ENCODE measurements at places on chromosomes 12 and 14. TPM values are rescaled to one million over a fixed set of nuclear protein-coding genes. Genes with fewer than 3 reads are reported as not detected.
A peak's percentile ranks its signal among the peaks of the same experiment; 100 is the strongest.

- DNase-seq = no peak
Observed at GRCh38 chr14:60217713-60218112, 31.3 kb upstream of the PPM1A start.

GRCh38 chr14:30751646-30752416, 122.5 kb upstream of the COCH start:
- DNase-seq = no peak

The SIX1 gene
- total RNA-seq = not detected

The CYP46A1 gene
- total RNA-seq = 0.36 TPM

The KCNC2 gene
- not detected for total RNA-seq

The OTX2 gene
- not detected for total RNA-seq

The DNAJC22 gene
- total RNA-seq = not detected

- DNase-seq = no peak
Observed at GRCh38 chr12:3002646-3003045, 43.4 kb downstream of the TEAD4 start.

GRCh38 chr14:95136631-95137030, 20.7 kb downstream of the DICER1 start:
- DNase-seq = no peak

- DNase-seq = no peak
Observed at GRCh38 chr14:67573228-67574010, 26.6 kb downstream of the PIGH start.

The COX6A1 gene
- 144 TPM for total RNA-seq

GRCh38 chr12:19154686-19155085, 25.2 kb downstream of the PLEKHA5 start:
- DNase-seq = no peak

The GPR65 gene
- total RNA-seq = 15.5 TPM

The RNU6-8 gene
- total RNA-seq = not detected

GRCh38 chr12:988646-989045, 2.4 kb upstream of the ERC1 start:
- no peak for DNase-seq

DNA sequence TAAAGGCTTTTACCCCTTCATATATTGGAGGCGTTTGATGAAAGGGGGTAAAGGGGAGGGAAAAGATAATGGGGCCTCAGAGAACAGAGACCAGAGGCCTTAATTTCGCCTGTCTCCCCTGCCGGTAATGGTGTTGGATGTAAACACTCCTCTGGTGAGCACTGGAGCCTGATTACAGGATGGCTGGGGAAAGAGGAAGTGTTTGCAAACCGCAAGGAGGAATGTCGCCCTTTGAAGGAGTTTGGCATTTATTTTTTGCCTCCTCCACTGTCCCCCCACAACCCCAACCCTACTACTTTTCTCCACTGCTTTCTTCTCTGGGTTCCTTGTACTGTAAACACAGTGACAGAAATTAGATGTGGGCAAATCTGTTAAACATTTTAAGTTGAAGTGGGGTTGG, 211.9 kb upstream of the TBX3 start:
- no peak for DNase-seq

The SYCP3 gene
- total RNA-seq = 0.23 TPM

GRCh38 chr12:21831791-21832344, 57.4 kb upstream of the KCNJ8 start:
- DNase-seq = no peak

The ITGB7 gene
- 397 TPM for total RNA-seq

DNA sequence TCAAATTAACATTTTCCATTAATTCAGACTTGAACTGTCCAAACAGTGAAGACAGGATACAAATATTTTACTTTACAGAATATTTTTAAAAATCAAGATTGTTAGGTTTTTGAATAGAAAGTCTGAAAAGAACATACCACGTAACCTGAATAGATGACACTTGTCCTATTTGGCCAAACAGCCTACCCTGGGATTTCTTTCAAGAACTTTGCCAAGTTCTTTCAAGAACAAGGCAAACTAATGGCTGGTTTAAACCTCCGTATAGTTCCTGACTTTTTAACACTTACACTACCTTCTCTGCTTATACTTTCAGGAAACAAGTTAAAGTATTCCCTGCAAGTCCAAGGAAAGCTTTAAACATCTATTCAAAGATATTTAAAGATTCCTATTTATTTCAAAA, 35.0 kb downstream of the MAP4K5 start:
- no peak for DNase-seq

The RIN3 gene
- 66.9 TPM for total RNA-seq

GRCh38 chr14:99940064-99940463, 125.2 kb upstream of the EVL start:
- DNase-seq = no peak

DNA sequence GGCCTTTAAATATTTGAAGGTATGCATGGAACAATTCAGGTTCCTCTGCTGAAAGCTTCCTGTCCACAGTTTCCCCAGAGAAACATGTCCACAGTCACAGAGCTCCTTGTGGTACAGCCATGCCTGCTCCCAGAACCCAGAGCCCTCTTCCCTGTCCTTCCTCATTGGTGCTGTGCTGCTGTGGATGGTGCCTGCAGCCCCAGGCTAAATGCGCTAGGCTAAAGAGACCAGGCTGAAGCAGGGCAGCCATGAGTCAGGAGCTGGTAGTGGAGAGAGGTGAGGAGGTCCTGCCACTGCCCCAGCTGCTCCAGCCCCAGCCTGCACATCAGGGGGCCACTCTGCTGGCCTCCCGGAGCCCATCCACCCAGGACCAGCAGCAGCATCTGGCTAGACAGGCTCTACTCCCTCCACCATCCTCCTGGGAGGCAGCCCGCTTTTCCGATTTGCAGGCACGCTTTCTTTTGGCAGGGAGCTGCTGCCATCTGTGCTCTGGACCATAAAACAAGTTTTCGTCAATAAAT, 65.4 kb upstream of the DDX11 start:
- no peak for DNase-seq

DNA sequence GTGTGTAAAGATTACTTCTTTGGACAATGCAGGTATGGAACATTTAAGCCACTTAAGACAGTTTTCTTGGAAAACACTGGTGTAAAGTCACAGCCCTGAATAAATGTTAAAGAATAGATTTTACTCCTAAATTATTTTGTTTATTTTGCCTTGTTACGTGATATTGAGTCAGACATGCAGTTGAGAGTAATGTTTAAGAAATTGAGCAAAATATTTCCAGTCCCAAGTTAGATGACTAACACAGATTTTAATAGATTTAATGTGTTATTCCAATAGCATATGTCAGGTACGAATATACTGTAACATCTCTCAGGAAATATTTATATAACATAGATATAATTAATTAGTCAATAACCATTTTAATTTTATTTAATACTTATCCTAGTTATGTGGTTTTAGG, 1361.7 kb downstream of the FSCB start:
- DNase-seq = no peak

DNA sequence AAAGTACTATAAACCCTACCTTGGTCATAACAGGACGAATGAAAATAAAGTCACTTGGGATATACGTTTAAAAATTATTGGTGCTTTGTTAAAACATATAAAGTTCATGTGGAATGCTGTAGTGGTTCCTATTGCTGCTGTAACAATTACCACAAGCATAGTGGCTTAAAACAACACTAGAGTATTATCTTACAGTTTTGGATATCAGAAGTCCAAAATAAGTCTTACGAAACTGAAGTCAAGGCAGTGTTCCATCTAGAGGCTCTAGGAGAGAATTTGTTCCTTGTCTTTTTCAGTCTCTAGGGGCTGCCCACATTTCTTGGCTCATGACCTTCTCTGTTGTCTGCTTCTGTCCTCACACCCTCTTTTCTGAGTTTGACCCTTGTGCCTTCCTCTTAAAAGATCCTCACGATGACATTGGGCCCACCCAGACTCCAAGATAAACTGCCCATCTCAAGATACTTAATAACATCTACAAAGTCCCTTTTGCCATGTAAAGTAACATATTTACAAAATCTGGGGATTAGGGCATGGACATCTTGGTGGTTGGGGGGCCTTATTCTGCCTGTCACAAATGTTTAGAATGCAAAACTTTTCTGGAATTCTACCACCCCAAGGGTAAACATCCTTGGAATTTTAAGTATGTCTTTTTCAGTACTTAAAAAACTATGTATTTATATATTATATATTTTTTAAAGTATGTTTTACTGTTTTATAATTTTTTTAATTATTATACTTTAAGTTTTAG, 178.1 kb downstream of the ETNK1 start:
- no peak for DNase-seq

DNA sequence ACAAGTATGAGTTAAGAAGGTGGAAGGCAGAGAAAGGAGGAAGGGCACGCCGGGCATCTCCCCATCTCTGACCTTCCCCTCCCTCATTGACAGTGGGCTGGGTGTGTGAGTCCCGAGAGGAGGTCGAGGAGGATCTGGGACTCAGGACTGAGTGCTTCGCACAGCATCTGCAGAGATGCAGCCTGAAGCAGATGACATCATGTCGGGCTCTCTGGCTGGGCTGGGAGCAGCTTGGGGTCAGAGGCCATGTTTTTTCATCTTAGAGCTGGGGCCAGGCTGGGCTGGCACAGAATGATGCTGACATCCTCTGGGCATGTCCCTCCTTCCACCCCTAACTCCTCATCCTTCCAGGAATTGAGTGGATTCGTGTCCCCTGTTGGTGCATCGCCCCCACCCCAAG, 43.5 kb downstream of the CMKLR1 start:
- DNase-seq = no peak

GRCh38 chr14:88516861-88517357, 37.9 kb downstream of the PTPN21 start:
- no peak for DNase-seq

GRCh38 chr12:40946612-40947194, 241.4 kb upstream of the PDZRN4 start:
- DNase-seq = peak; percentile 11

DNA sequence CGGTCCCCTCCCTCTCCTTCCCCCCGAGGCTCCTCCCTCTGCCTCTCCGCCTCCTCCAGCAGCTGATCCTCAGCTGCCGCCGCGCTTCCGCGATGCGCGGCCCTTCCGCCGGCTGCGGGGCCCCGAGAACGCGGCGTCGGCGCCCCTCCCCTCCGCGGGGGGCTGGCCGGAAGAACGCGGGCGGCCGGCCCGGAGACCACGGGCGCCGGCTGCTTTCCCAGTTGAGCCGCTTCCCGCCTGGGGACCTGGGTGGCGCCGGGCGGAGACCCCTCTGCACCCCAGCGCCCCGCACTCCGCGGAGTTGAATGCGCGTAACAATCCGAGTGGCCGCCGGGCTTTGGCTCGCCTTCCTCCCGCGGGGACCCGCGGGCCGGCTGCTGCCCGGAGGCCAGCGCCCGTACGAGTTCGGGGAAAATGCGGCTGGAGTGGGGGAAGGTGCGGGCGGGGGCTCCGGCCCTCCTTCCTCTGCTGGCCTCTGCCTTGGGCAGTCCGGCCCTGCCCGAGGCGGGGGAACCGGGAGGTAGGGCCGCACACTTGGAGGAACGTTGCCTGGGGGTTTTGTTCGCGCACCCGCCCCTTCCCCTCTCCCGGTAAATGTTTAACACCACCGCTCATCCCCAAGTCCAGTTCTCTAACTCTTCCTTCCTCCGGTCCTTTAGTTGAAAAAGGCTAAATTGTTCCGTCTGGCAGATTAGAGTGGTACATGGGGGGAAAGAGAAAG, 393 bp upstream of the DCAF5 start:
- DNase-seq = no peak

The ADAM21 gene
- total RNA-seq = not detected

DNA sequence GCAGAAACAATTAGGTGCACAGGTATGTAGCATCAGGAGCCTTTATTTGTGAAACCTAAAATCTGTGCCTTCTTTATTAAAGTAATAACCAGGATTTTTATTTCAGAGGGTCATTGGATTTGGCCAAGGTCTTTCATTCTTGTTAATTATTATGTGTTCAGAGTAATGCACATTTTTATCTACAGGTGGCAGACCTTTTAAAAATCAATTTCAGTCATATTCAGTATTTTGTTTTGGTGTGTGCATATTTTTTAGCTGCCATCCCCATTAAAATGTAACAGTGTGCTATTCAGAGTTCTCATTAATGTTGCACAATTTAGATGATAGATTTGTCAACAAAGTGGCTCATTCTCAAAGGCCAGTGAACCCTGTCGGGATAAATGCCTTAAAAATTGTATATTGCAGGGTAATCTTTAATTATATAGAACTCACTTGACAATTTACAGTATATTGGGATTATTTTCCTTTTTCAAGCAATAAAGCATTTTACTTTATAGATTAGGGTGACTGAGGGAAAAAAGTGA, 319.3 kb upstream of the SOX5 start:
- no peak for DNase-seq

The RITA1 gene
- total RNA-seq = 14.2 TPM

Measured in CD4-positive, alpha-beta memory T cell (primary cell).